COR-L47 (cell line): ENCODE measurements at places on chromosomes 6 and 20.

DNA sequence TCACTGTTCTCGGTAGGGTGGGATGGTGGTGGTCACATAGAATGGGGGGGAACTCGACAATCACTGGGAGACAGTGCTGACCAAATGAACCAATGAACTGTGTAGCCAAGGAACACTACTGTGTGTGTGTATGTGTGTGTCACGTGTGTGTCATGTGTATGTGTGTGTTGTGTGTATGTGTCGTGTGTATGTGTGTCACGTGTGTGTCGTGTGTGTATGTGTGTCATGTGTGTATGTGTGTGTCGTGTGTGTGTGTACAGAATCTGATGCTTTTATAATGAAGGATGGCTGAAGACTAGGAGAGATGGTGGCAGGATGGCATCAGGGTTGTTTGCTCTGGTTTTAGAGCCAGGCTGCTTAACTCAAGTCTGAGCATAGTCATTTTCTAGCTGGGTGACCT, 99.1 kb upstream of the DUSP22 start:
- no peak for DNase-seq

- no peak for DNase-seq
Observed at GRCh38 chr6:145453376-145453775, 281.9 kb downstream of the EPM2A start.

- DNase-seq, result no peak
Observed at GRCh38 chr6:164150232-164150631, 735.7 kb downstream of the QKI start.

- no peak for DNase-seq
Observed at GRCh38 chr6:52790861-52791260, 12.8 kb downstream of the GSTA1 start.

- peak; percentile 21 for DNase-seq
Observed at GRCh38 chr6:21914121-21914973, 320.8 kb downstream of the SOX4 start.

- DNase-seq, result no peak
Observed at GRCh38 chr20:10940941-10941340, 267.1 kb upstream of the JAG1 start.

DNA sequence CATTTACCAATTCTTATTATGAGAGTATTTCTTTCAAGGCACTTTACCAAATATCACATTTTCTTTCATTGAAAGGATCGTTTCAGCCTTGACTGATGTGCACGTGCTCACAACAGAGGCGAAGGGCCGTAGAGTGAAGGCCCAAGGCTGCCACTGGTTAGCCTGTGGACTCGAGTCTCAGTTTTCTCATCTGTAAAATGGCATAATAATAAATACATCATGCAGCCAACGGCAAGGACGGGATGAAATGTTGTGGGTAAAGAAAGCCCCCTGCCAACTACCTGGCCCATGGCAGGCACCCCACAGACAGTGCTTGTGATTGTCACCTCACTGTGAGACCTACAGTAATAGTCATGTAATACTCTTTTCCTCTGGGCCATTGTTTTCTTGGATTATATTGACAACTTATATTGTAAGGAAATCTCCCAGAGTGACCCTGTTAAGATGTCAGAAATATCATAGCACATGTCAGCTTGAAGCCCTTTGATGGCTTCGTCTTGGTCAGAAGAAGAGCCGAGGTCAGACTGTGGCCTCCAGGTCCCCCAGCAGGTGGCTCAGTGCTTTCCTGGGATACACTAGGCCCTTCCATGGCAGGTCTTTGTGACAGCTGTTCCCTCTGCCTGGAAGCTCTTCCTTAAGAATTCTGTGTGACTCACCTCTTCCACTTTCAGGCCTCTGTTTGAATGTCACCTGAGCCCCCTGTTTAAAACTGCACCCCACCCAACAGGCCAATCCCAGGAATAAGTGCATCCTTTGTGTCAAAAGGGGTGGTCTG, 36.3 kb downstream of the FAM50B start:
- DNase-seq, result no peak

DNA sequence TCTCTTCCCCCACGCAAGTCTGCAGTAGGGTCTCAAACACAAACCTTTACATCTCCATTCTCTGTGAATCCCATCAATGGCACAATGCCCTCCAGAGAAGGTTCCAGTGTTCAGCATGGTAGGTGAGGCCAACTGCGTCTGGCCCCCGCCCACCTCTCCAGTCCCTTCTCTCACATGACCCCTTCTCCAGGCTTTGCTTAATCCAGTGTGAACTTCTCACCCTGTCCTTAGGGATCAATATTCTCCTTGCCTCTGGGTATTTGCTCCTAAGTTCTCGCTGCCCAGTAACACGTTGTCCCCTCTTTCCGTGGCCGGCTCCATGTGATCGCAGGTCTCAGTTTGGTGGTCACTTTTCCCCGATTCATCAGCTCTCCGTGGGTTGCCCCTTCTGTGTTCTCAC, 225.1 kb upstream of the PMEPA1 start:
- DNase-seq, result no peak

DNA sequence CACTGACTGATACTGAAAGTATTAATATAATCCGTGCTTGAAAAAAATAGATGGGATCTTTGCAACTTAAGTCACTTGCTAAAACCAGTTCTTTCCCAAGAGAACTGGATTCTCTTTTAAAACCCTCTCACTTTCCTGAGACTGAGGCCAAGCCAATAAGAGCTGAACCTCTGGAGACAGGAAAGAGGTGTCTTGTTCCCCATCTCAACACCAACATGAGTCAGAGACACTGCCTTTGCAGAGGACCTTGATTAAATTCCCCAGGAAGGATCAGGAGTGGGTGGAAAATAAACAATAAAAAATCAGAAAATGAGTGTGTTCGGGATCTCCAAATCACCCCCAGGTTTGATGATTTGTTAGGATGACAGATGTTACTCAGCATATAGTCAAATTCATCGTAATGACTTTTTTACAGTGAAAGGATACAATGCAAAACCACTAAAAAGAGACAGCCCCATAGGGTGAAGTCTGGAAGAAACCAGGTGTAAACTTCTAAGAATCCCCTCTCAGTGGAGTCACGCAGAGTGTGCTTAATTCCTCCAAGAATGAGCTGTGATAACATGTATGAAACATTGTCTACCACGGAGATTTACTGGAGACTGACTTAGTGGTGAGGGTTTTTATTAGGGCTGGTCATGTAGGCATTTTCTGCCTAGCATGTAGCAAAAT, 122.8 kb upstream of the BEND3 start:
- DNase-seq, result no peak

DNA sequence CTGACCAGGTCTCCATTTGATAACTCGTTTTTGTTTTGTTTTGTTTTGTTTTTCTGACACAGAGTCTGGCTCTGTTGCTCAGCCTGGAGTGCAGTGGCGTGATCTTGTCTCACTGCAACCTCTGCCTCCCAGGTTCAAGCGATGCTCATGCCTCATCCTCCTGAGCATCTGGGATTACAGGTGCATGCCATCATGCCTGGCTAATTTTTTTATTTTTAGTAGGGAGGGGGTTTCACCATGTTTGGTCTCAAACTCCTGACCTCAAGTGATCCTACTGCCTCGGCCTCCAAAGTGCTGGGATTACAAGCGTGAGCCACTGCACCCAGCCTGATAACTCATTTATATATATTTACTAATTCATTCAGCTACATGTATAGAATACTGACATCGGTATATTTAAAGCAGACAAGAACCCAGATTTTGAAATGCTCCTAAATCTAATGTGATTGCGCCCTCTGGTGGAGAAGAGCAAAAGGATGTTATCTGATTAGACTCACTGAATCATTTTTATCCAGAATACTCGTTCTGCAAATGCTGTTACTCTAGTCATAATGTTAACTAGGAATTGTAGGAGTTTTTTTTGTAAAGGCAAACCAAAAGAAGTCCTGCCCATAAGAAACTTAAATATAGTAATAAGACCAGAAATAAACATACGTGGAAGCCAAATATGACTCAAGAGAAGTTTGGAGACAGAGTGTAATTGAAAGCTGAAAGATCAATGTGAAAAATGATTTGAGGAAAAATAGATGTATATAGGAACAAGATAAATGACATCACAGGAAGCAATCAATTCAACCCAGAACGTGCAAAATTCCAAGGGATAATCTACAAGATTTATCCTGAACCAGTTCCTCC, 5.3 kb upstream of the COL12A1 start:
- peak; percentile 61 for DNase-seq

DNA sequence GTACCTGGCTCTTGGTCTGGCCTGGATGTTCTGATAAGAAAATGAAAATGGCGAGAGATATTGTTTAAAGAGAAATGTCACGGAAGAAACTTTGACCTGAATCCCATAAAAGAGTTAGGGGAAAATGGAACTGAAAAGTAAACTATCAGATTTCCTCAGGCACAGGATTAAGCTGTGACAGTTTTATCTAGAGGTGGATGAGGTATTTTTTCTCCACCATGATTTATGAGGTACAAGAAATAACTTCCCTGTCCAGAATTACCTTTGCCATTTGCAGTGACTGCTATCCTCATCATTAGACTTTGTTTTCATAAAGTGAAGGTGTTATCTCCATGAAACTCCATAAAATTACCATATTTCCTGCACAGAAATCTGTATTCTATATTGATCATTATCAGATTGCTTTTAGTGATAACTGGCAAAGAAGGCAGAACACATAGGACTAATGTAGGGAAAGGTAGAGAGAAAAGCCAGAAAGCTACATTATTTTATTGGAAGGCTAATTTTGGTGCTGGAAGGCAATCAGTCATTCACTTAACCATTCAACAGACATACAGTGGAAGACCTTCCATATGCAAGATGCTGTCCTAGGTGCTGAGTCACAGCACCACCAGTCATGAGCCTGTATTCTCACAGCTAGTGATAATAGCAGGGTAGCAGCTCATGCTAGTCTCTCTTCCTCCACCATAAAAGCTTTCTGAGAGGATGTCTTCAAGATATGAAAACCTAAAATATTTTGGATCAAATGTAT, 427.3 kb upstream of the CITED2 start:
- no peak for DNase-seq

DNA sequence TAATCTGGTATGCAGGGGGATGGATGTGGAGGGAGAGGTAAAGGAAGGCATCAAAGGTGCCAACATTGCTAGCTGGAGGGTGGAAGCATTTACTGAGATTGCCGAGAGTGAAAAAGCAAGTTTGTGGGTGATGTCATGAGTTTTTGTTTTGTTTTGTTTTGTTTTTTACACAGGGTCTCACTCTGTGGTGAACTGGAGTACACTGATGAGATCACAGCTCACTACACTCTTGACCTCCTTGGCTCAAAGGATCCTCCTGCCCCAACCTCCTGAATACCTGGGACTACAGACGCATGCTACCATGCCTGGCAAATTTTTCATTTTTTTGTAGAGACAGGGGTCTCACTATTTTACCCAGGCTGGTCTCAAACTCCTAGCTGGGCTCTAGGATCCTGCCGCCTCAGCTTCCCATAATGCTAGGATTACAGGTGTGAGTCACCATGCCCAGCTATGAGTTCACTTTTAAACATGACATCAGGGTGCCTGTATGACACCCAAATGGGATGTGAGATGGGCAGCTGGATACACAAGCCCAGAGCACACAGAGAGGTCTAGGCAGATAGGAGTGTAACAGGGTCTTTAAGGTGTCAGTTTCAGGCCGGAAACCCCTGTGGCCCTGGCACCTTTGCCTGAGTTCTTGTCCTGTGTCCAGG, 35.1 kb upstream of the HMGA1 start:
- no peak for DNase-seq

DNA sequence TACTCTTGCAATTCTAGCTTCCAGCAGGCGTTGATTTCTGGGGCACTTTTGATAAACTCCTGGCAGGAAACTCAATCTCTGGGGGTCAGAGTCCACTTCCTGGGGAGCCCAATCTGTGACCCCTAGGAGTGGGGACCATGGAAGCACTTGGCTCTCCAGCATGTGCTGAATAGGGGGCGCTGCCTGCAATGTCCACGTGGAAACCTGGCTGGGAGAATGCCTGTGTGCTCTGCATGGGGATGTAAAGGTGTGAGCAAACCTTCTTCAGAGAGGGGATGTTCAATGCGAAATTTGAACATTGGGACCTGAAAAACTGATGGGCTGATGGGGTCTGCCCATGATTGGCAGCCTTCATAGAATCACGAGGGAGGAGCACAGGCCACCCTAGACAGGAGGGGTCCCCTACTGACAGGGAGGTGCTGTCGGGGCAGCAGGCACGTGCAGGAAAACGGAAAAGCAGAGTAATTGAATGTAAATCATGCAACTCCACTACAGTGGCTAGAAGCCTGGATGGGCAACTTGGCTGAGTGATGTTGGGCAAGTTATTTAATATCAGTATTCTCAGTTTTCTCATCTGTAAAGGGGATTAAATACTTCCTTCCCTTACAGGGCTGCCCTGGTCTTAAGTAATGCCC, 47.8 kb downstream of the CEP43 start:
- no peak for DNase-seq

DNA sequence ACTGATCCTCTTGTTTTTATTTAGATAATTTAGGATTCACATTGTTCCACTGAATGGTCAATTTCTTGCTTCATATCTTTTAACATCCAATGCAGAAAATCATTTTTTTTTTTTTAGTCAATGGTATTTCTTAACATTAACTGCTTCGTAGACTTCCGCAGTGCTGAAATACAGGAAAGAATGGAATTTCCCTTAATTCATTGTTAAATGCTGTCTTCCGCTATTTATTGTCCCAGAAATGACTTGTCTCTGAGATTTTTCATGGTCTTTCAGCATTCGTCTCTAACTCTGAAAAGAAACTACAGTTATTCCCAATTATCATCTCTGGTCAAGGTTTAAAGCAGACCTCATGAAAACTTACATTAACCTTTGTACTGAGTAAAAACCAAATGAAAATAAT, 1029.1 kb upstream of the MANEA start:
- no peak for DNase-seq

DNA sequence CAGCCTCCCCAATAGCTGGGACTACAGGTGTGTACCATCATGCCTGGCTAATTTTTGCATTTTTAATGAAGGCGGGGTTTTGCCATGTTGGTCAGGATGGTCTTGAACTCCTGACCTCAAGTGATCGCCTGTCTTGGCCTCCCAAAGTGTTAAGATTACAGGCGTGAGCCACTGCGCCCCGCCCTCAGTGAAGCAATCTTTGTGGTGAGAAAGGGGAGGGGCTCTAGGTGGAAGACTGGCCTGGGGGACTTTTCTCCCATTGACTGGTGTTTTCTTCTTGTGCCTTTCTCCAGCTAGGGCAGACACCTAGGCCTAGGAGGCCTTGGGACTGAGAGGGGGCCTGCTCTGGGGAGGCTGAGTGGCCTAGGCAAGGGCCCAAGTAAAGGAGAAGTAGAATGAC, 84.1 kb downstream of the DNAAF9 start:
- no peak for DNase-seq

DNA sequence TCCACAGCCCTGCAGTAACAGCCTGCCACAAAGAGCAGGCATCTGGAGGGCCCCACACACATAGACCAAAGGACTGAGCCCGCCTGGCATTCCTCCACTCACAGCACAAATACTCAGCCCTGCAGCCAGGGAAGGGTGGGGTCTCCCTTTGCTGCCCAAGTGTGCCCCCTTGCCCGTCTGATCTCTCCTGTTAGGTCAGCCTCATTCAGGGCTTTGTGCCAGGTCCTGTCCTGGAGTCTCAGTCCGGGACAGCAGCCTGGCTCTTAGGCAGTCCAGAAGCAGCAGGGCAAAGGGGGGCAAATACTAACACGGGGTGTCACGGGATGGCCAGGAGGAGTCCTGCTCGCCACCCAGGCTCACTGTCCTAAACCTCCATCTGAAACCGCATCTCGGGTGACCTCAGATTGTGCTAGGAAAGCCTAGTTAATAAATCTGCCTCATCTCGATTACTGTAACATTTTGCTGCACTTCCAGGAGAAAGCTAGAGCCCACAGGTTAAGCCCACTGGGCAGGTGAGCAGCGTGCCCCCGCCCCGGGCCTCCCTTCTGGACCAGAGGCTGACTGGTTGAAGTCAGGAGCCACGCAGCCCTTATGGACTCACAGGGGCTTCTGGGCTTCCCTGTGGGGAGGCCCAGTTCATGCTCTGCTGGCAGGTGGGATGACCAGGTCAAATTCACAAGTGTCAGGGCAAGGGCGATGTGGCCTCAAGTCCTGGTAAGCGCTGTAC, 3.2 kb upstream of the OGFR start:
- no peak for DNase-seq
